GM03348 (cell line): ENCODE measurements at places on chromosomes 16 and 17.

- DNase-seq = no peak
Measured at GRCh38 chr16:78994135-78994745, 606.3 kb downstream of the MAF start.

DNA sequence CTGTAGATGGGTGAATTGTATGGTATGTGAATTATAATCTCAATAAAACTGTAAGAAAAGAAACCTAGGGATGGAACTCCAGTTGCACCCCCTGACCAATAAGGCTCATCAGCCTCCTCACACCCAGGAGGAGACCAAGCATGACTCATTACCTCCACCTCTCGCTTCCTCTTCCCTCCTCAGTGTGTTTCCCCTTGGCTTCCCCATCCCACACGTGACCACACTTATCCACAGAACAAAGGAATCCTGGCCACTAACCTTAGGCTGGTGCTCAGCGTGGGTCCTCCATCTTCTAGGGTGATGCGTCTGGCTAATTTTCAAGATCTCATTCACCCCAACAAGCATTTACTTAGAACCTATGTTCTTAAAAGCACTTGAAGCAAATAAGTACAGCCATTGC, 36.2 kb upstream of the MAP3K14 start:
- no peak for DNase-seq

GRCh38 chr17:19338031-19338990, 24.2 kb downstream of the B9D1 start:
- peak; percentile 31 for DNase-seq

GRCh38 chr16:88681709-88682451, 4.4 kb downstream of the SNAI3 start:
- DNase-seq = no peak

GRCh38 chr16:19908921-19909320, 24.3 kb upstream of the GPRC5B start:
- DNase-seq = no peak

DNA sequence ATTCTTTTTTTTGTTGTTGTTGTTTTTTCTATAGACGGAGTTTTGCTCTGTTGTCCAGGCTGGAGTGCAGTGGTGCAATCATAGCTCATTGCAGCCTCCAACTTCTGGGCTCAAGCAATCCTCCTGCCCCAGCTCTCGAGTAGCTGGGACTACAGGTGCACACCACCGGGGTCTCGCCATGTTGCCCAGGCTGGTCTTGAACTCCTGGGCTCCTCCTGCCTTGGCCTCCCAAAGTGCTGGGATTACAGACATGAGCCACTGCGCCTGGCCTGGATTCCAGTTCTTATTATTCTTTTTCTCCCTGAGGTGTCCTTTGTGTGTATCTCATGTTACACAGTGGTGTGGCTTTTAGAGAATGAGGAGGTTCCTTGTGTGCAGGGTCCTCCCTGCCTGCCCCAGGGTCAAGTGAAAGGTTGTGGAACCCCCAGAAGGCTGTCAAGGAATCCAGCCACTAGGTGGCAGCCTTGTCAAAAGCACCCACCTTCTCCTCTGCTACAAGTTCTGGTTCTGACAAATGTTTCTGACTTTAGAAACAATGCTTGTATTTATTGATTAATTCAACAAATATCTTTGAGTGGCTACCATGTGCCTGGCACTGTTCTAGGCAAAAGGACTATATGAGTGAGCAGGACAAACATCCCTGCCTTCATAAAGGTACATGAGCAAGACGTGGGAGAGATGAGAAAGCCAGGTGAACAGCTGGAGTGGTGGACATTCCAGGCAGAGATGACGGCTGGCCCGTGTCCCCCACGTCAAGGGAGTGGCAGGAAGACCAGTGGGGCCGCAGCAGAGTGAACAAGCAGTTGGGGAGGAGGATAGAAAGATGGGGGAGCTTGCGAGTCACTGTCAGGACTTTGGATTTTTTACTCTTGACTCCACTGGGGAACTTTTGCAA, 112.4 kb downstream of the SPECC1 start:
- DNase-seq = peak; percentile 84

DNA sequence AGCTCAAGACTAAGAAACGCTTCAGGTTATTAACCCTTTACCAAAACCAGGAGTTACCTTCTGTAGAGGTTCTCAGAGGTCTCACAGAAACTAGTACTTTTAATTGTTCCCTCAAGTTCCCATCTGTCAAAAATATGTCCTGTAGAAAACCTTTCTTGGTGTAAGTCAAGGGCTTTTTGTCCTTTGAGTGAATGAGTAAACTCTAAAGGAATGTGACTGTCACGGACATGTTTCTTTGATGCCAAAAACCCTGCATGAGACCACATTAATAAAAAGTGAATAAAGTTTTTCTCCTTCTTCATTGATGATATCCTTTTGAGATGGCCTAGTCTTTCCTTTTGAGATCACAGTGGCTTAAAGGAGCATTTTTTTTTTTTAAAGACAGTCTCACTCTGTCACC, 102.9 kb downstream of the NLK start:
- peak; percentile 33 for DNase-seq

DNA sequence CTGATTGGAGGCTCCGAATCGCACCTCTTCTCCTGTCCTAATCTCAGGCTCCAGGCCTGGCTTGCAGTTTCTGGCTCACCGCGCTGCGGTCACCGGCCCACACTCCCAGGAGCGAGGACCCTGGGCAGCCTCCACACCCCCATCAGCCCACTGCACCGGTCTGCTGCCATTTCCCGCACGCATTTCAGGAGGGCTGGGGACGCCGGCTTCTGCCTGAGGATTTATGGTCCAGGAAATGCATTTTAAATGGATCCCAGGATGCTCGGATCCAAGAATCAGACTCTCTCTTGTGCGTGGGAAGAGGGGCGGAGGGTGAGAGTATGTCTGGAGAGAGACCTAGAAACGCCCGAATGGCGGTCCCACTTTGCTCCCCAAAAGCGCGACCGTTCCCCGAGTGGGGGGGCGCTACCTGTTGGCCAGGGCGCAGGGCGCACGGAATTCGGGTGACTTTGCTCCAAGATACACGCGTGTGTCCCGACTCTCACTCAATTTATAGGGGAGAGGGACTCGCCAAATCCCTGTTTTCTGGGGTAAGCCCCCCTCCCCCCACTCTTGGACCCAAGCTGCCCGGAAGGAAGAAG, 817 bp upstream of the JPH3 start:
- DNase-seq = no peak

DNA sequence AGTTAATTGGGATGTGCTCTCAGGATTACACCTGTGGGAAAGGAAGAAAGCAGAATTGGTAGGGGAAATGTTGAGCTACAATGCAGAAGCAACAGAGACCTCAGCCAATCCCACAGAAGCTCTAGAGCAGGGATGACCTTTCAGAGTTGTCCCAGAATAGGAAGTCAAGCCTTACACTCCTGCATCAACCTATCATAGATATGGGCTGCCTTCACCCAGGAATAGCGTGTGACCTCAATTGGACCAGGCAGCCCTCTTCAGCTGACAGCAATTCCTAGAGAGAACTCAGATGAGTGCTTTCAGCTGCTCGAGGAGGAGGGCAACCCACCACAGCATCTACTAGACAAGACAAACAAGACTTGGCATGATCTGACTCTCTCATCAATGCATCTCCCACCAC, 189.7 kb downstream of the TMEM132E start:
- no peak for DNase-seq

DNA sequence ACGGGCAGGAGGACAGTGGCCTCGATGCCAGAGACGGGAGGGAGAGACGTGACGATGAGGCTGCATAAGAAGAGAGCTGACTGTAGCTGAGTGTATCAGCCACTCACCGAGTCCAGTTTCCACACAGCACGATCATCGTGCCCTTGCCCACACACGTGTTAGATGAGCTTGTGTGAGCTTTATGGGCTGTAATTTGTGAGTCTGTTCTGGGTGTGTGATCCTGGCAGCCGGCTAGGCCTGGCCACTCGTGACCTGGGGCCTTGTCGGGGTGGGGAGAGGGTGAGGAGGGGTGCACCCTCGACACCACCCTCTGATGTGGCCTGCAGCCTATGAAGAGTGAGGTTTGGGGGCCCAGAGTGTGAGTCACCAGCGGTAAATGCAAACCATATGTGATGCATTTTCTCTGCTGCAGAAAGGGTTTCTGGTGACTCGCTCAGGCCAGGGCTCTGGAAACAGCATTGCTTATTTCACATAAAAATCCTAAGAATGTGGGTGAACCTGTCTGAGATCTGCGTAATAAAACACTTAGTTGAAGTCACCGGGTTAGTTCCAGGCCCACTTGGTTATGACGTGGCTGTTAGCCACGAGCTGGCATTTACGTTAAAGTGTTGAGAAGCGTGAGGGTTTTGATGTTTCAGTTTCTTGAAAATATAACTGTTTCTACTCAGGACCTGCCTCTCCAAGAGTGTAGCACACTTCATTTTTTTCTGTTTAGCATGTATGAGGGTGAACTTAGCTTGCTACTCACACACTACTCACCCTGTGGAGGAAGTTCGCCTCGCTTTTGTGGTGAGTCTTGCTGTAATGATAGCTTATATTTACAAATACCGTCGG, 4.2 kb downstream of the METRNL start:
- peak; percentile 96 for DNase-seq

DNA sequence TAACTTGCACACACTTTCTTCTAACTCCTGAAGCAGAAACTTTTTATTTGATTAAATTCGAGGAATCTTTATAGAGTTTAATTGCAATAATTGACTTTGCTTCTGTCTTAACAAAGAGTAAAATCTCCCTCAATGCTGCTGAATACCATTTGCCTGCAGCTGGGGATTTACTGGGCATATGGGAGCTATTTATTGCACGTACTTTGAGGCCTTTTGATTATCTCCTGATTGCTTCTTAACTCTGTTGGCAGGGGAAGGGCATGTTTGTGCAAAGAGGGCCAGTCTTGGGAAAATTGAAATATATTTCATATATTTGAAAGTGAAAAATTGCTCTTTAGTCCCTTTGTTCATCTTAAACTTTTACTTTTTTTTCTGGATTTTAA, 156.8 kb upstream of the CHMP6 start:
- DNase-seq = no peak

- no peak for DNase-seq
Measured at GRCh38 chr16:13426736-13427135, 493.2 kb upstream of the ERCC4 start.

DNA sequence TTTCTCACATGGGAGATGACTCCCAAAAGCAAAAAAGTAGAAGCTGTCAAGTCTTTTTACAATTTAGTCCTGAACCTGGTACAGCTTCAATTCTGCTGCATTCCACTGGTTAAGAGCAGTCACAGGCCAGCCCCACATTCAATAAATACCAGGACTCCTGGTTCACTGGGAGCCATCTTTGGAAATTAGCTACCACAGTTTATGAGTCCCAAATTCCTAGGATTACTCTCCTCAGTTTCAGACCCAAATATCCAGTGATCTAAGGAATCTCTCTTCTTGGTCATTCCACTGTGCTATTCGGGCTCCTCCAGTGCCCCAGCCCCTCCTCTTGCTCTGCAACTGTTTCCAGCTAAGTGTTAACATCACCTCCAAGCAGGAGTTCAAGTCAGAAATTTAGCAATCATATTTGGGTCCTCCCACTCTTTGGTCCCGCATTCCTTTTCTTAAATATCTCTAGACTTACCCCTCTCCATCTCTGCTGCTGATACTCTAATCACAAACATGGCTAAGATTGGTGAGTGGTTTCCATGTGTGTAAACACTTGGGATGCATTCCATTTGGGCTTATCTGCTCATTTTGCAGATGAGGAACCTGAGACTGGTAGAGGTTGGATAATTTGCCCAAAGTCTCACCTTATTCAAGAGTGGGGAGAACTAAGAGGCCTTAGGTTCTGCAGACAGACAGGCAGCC, 9.6 kb upstream of the WIPF2 start:
- peak; percentile 77 for DNase-seq
